ENCODE measurements at places on chromosomes 1 and 21. TPM values are rescaled to one million over a fixed set of nuclear protein-coding genes. Genes with fewer than 3 reads are reported as not detected.

The PPFIA4 gene
- 2.4 TPM for total RNA-seq

The CYYR1 gene
- total RNA-seq = not detected

The SMCP gene
- not detected for total RNA-seq

The PYHIN1 gene
- 0.26 TPM for total RNA-seq

The TCEA3 gene
- 1.2 TPM for total RNA-seq

The C1orf198 gene
- 15.8 TPM for total RNA-seq

The LIN28A gene
- not detected for total RNA-seq

The TGFB2 gene
- 2.4 TPM for total RNA-seq

The CYP4X1 gene
- 0.03 TPM for total RNA-seq

The REN gene
- total RNA-seq = not detected

The WASF2 gene
- total RNA-seq = 18.2 TPM

The C21orf91 gene
- 7.0 TPM for total RNA-seq

The KRTAP12-2 gene
- not detected for total RNA-seq

The KIF14 gene
- total RNA-seq = 17.3 TPM

The GRIK1 gene
- total RNA-seq = not detected

The LAMB3 gene
- 423 TPM for total RNA-seq

The RHOU gene
- not detected for total RNA-seq

The RAB25 gene
- total RNA-seq = not detected

The RHD gene
- not detected for total RNA-seq

The RAP1GAP gene
- total RNA-seq = 0.19 TPM

Measured in HT1080 (cell line).